ENCODE measurements at places on chromosomes 6 and 20.

GRCh38 chr6:47519279-47519678 lies 41.7 kb downstream of the CD2AP start:
- no peak for DNase-seq

DNA sequence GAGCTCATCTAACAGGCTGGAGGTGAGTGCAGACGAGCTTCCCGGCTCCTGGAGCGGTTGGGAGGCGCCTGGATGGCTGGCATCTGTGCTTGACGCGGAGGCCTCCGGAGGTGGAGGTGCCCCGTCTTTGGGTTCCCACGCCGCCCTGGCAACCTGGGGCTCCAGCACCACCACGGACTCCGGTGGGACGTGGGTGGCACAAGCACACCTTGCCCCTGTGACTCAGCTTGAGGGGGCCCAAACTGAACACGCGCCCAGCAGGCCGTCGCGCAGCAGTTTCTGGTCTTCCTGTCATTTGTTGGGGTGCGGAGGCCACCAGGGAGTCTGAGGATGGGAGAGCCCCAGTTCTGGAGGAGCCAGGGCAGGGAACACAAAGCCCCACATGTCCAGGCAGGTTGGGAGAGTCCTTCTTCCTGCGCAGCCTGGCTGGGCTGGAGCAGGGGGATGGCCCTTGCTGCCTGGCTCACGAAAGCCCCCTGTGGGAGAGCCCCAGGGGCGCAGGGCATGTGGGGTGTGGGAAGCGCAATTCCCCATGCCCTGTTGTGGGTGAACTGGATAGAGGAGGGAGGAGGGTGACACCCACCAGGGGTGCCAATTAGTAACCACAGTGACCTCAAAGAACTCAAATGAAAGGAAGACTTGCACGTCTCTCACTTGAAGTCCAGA lies 1378.6 kb upstream of the DEFB115 start:
- no peak for DNase-seq

DNA sequence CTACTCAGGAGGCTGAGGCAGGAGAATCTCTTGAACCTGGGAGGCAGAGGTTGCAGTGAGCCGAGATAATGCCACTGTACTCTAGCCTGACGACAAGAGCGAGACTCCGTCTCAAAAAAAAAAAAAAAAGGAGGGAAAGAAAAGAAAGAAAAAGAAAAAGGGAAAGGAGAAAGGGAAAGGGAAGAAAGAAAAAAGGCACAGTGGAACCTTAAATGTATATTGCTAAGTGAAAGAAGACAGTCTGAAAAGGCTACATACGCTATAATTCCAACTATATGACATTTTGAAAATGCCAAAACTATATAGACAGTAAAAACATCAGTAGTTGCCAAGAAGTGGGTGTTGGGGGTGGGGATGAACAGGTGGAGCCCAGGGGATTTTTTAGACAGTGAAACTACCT lies 16.2 kb downstream of the PPIL4 start:
- DNase-seq = no peak

- DNase-seq = no peak
Measured at GRCh38 chr6:1796706-1797529, 187.2 kb downstream of the FOXC1 start.

- DNase-seq = no peak
Measured at GRCh38 chr20:57819691-57820380, 110.0 kb upstream of the PMEPA1 start.

DNA sequence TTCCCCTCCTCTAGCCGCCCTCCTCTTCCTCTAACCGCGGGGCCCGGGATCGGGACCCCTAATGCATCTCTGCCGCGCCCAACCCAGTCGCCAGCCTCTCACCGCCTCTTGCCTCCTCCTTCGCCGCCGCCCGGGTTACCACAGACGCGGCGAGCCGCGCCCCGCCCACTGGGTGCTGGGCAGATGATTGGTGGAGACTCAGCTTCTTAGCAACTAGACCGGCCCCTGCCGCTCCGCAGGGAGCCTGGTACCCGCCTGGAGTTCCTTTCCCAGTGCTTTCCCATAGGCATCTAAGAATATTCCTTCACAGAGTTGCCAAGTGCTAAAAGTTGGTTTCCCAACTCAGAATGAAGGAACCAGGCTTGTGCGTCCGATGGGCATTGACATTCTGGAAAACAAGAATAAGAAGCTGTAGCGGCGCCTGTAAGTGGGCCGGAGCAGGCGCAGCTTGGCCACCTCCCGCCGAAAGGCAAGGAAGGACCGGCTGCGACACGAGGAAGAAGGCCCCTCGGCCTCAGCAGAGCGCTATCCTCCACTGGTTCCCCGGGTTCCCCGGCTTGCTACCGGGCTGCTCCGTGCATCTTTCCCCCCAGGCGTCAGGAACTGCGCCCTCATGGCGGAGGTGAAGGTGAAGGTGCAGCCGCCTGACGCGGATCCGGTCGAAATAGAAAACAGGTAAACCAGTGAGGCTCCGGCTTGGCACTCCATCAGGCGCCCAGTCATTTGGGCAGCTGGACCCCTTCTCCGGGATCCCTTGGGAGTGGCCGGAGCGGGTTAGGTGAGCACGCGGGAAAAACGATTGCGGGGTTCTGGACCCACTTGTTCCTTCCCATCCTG lies at the start of the genes DZANK1 and POLR3F:
DZANK1 (minus strand) TSS at position 137 of the 837 bp plus-strand sequence. CDS start 1,672 bp downstream, outside the sequence.
POLR3F (plus strand) TSS at position 497 of the 837 bp plus-strand sequence; CDS start at position 614, 117 bp downstream.
- peak; percentile 99 for DNase-seq
